ENCODE measurements at places on chromosomes 7 and 10.
A peak's percentile ranks its signal among the peaks of the same experiment; 100 is the strongest.

DNA sequence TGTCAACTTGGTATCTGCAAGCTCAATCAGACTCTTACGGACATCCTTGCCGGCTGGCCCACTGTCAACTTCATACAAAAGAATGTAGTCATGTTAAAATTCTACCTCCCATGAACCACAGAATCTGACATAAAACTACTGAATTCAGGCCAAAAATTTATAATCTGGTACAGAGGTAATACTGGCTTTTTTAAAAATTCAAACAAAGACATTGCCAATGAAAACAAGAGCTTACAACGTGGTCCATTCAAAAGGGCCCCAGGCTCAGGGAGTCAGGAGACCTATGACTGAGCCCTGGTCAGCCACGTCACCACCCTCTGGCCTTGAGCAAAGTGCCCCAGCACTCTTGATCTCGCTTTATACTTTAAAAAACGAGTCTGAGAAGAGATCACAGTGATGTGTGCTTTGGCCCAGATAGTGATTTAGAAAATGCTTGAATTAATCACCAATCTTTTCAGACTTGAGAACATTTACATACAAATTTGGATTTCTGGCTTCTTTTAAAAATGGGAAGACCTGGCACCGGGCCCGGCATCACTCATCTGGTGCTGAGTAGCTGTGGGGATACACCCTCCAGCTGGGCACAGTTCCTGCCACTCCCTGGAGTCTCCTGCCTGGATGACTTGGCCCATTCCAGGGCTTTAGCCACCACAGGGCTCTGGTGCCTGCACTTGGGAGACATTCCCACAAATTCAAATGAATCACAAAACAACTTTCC lies 94.1 kb downstream of the PIP4K2A start:
- no peak for DNase-seq

DNA sequence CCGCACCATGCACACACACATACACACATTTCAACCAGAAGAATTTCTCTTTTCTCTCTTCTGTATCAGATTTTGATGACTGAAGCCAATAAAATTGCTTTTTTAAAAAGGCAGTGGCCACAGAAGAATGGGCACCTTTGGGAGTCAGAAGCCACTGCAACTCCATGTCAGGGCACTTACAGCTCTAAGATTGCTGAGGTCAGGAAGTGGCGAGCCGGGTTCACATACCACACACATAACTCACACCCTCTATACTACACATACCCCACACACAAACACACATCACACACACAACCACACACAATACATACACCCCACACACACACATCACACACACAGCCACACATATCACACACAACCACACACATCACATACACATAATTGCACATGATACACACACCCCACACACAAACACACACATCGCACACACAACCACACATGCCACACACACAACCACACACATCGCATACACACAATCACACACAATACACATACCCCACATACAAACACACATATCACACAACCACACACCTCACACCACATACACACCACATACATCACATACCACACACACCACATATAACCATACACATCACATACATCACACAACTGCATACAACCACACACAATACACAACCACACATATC lies 31.2 kb downstream of the GPRIN2 start:
- DNase-seq: no peak

DNA sequence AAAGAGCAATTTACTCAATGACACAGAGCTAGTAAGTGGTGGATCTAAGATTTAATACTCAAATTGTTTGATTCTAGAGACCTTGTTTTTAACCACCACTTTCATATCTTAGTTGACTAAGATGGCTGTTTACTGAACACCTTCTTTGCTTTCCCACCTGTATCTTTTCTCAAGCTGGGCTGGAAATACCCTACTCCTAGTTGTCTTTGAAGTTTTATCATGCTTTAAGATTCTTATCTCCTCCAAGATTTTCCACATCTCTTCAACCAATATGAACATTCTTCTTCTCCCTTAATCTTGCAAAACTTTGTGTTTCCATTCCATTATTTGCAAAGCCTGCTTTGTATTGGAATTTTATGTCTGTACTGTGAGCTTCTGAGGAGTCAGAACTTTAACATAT lies 157.9 kb downstream of the NXPH1 start:
- no peak for DNase-seq

- no peak for DNase-seq
Observed at GRCh38 chr10:11435581-11435981, 175.9 kb downstream of the USP6NL start.

GRCh38 chr7:114086537-114086913 lies 167.7 kb upstream of the PPP1R3A start:
- DNase-seq: no peak

DNA sequence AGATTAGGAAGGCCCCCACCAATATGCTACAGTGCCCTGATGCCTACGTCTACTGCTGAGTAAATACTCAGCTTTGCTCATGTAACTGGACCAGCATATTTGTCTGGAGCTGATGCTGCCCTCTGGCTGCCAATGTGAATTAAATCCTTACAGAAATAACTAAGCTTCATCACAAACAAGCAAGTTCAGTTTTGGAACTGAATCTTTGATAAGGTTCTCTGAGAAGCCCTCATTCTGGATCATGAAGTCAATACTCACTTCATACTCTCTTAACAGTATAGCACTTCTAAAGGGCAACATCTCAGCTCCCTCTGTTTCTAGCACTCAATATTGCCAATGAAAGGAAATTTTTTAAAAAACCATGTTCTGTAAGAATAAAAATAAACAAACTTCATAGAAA lies 246.7 kb downstream of the ETV1 start:
- DNase-seq: peak; percentile 4

- DNase-seq: no peak
Observed at GRCh38 chr10:1094112-1095057, 38.2 kb downstream of the WDR37 start.

DNA sequence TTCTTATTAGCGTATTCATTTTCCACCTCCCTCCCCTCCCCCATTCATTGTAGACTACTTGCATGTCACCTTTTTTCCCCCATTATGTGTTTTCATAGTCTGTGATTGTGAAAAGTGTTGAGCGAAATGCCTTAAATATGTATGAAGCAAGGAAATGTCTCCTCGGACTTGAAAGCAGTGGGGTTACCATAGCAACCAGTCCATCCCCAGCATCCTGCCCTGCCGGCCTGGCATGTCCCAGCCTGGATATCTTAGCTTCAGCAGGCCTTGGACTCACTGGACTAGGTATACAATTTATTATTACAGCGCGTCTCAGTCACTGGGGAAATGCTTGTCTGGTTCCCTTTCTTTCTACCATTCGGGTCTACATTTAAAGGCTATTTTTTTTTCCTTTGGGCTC lies 283.6 kb downstream of the BICC1 start:
- no peak for DNase-seq

GRCh38 chr10:63720072-63720537 lies 198.9 kb downstream of the REEP3 start:
- peak; percentile 77 for DNase-seq

- no peak for DNase-seq
Observed at GRCh38 chr7:133770863-133771492, 356.2 kb upstream of the LRGUK start.

DNA sequence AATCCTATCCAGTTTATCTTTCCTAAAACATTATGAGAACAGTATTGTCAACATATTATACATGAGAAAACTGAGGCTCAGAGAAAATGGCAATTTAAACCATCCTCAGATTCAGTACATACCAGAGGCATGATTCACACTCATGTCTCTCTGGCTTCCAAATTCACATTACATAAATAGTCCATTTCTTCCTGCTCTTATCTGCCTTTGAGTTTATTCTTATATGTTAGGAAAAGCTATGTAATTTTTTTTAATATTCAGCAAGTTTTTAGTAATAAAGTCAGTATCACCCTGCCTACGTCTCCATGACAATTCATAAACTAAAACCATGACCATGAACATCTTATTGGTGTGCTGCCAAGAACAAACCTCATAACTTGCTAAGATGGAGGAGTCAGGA lies 1260.2 kb upstream of the SORCS1 start:
- no peak for DNase-seq

DNA sequence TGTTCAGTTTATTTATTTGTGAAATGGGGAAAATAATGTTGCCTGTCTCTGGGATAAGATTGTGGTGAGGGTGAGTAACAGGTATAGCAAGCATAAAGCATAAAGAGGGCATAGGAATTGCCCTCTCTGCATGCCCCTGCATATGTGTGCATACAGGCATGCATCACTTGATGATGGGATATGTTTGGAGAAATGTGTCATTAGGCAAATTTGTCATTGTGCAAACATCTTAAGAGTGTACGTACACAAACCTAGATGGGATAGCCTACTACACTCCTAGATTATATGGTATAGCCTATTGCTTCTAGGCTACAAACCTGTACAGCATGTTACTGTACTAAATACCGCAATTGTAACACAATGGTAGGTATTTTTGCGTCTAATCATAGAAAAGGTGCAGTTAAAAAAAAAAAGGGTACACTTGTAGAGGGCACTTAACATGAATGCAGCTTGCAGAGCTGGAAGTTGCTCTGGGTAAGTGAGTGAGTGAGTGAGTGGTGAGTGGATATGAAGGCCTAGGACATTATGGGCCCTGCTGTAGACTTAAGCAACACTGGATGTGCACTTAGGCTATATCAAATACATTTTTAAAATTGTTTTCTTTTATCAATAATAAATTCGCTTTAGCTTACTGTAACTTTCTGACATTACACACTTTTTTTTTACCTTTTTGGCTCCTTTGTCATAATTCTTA lies 386.5 kb upstream of the ANKRD30A start:
- no peak for DNase-seq

DNA sequence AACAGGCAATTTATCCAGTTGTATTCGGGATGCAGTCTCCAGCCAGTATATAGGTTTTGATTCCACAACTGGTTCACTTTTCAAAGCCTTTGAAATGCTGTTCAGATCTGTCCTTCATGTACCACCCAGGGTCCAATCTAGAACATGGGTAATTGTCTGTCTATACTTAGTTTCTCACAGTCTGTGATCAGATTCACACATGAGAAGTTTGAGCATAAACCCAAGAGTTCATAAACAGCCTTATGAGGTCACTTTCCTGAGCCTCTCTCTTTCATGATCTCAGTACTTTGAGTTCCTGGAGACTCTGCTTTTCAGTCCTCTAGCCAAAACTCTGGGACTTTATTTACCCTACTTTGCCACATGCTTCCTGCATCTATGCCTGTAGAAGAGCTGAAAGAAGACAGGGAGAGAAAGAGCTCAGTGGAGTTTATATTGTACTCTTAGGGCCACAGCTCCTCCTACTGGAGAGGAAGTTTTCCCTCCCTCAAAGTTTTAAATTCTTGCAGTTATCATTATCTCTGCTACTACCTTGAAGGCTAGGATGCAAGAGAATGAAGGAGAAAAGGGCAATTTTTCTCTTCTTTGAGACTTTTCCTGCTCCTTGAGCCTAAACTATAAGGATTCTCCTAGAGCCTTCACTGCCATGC lies 172.0 kb downstream of the ZEB1 start:
- DNase-seq: peak; percentile 32

- no peak for DNase-seq
Observed at GRCh38 chr7:100467638-100468373, 3.7 kb upstream of the SPACDR start.

DNA sequence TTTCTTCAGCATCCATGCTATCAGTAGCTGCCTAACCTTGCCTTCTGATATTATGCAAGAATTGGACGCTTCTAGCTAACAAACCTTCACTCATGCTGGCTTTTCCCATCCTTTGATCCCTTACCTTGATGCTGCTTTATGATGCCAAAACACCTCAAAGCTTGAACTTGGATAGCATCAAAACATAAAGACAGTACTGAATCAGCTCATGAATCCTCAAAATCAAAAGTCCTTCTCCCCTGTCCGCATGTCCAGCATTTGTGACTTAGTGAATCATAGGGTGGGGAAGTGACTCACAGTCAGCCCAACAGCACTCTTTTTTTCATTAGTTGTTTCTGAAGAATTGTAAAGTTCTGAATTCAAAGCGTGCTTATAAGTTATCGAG lies 89.5 kb upstream of the PIK3CG start:
- no peak for DNase-seq

- DNase-seq: no peak
Observed at GRCh38 chr7:9189703-9190102, 756.3 kb downstream of the NXPH1 start.

GRCh38 chr10:109773288-109774120 lies 149.8 kb downstream of the XPNPEP1 start:
- no peak for DNase-seq

- no peak for DNase-seq
Observed at GRCh38 chr10:4456279-4456678, 369.7 kb upstream of the AKR1E2 start.

Measured in CD4-positive, alpha-beta T cell treated with Interleukin-4 for 4 hours (primary cell).